ENCODE measurements at places on chromosomes 5 and 9. TPM values are rescaled to one million over a fixed set of nuclear protein-coding genes. Genes with fewer than 3 reads are reported as not detected.

GRCh38 chr9:109940561-109940960 is 160.6 kb downstream of the PALM2AKAP2 start:
- no peak for DNase-seq

DNA sequence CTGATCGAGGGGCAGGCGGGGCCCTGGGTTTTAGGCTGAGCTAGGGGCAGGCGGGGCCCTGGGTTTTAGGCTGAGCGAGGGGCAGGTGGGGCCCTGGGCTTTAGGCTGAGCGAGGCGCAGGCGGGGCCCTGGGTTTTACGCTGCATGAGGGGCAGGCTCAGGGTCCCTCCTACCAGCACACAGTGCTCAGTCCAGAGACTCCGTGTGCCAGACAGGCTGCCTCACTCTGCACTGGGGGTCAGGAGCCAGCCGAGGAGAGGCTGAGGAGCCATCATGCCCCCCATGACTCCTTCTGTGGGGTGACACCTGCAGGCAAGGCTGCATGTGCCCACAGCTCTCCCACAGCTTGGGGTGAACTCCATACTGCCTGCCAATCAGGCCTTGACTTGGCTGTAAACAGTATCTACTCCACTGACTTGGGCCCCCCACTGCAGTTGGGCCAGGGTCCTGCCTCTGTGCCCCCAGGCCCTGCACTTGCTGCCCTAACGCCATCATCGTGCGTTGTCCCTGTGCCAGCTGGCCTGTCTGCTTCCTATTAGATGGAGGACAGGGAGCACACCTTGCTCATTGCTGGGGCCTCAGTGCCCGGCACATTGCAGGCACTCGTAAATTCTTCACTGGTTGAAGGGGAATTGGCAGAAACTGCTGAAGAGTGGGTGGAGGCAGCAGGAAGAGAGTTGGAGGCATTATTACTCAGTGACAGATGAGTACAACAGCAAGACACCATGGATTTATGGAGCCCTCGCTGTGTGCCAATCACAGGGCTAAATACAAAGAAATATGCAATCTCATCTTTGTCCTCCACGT is 78.6 kb downstream of the AMBP start:
- DNase-seq, result no peak

DNA sequence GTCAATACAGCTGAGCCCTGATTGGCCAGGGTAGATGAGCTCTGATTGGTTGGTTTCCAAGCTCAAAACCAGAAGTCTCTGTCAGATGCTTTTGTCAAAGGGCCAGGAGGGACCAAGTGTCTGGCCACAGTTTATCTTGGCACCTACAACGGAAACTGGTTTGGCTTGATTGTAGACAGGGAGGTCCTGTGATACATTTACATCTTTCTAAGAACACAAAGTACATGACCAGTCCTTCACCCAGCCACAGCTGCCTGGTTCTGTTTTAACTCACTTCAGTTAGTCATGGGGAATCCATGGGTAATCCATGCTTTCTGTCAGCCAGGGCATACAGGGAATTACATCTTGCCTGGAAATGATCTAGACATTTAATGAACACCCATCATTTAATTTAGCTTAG is 171.2 kb downstream of the SLC12A2 start:
- no peak for DNase-seq

STPG3 gene
- total RNA-seq, result 1.3 TPM

WDR38 gene
- not detected for total RNA-seq

KCNIP1 gene
- total RNA-seq, result not detected
